Epithelial cell of alveolus of lung (primary cell): ENCODE measurements at places on chromosomes 5 and 9. TPM values are rescaled to one million over a fixed set of nuclear protein-coding genes. Genes with fewer than 3 reads are reported as not detected.

Gene MSANTD3
- 43.4 and 58.1 TPM in 2 replicates for total RNA-seq

Gene SOHLH1
- total RNA-seq, result not detected in 2 replicates

Gene SUSD3
- total RNA-seq, result 1.8 TPM in 2 replicates

Gene NIPSNAP3A
- total RNA-seq, result 7.4 and 34.5 TPM in 2 replicates

Gene NEUROG1
- not detected in 2 replicates for total RNA-seq

Gene POU5F2
- 0.13 and 0.64 TPM in 2 replicates for total RNA-seq

Gene APBA1
- total RNA-seq, result 1.1 and 6.7 TPM in 2 replicates

Gene ARSK
- 11.1 and 14.9 TPM in 2 replicates for total RNA-seq
